ENCODE measurements at places on chromosomes 13 and 19.
A peak's percentile ranks its signal among the peaks of the same experiment; 100 is the strongest.

DNA sequence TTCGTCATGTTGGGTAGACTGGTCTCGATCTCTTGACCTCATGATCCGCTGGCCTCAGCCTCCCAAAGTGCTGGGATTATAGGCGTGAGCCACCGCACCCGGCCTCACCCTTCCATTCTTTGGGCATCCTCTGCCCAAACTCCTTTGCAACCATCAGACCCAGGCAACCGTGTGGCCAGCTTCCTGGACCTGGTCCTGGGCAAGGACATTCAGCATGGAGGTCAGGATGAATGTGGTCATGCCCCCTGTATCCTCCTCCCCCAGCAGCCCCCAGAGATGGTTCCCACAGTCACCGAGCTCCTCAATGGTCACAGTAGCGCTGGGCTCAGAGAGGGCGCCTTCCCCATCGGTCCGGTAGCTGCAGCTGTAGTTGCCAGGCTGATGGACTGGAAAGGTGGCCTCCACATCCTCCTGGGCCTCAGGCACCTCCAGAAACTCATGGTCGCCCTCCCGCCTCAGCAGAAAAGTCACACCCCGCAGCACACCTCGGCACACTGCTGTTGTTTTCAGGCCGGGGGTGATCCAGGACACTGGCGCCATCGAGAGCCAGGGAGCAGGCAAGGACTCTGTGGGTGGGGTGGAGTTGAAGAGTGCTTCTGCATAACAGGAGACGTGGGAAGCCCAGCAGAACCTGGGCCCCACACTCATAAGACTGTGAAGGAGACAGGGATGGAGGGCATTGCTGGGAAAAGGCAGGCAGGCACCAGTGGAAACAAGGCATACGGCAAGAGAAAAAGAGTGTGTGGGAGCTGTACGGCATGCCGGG is 1.1 kb downstream of the A1BG start:
- DNase-seq = no peak

DNA sequence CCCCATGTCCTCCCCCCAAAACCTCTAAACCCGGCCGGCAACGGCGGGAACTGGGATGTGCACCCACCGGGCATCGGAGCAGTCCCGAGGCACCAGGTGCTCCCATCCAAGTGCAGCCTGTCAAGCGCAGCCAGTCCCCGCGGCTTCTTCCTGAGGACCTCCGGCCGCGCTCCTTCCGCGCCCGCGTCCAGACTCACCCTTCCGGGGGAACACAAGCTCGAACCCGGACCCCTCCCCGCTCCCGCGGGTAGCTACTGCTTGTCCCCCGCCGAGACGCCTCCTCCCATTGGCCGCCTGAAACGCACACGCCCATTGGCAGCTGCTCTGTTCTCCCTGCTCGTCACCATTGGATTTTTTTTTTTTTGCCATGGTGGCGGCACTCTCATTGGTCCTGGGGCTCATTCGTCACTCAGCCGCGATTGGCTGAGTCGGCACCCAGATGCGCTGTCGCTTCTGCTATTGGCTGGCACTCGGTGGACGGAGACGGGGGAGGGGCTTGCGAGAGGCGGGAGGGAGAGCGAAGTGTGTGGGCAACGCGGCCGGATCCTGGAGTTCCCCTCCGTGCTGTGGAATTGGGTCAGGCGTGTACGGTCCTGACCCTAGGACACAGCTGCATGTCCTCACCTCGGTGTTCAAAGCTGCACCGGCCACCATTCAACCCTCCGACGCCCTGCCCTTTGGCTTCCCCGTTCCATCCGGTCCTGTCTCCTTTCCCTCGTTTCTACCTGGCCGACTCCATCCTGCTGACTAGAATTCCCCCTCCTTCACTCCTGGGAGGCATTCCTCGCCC is at the start of gene TYK2:
Gene TYK2 (minus strand): TSS at position 260 of the 790 bp plus-strand sequence. CDS start 2,166 bp downstream, outside the sequence.
- DNase-seq = peak; percentile 88

DNA sequence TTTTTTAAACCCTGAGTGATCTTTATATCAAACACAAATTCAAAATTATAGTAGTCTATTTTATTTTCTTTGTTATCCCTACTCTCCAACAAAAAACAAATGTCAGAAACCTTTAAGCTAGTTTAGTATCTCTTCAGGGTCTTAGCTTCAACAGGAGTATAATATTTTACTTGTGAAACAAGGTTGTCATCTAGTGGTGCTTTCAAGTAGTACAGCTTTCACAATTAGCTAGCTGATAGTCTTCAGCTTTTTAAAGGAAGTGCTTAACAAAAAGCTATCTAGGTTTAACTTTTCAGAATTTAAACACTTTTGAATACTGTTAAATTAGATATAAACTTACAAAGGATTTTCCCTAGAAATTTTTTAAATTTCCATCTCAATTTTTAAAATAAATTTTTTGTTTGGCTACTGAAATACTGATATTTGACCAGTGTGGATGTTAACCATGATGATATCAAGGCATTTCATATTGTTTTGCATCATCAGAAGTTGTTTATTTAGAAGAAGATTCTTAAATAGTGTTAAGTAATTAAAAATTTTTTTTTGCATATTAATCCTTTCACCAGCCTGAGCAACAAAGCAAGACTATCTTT is 34.2 kb downstream of the TDRD3 start:
- DNase-seq = no peak

DNA sequence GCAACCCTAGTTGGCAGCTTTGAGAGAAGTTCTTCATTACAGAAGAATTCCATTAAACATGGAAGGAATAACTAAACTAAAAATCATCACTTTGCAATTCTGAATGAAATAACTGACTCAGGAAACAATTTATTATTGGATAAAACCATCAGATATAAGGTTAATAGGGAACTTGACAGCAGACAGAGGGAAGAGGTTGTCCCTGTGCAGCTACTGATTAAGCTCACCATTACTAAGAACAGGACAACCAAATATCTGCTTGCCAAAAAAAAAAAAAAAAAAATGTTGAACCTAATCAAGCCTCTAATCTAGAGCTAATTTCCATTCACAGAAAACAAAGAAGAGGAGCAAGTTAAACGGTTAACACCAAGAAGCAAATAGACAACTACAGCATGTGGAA is 12.8 kb downstream of the N4BP2L2 start:
- no peak for DNase-seq

DNA sequence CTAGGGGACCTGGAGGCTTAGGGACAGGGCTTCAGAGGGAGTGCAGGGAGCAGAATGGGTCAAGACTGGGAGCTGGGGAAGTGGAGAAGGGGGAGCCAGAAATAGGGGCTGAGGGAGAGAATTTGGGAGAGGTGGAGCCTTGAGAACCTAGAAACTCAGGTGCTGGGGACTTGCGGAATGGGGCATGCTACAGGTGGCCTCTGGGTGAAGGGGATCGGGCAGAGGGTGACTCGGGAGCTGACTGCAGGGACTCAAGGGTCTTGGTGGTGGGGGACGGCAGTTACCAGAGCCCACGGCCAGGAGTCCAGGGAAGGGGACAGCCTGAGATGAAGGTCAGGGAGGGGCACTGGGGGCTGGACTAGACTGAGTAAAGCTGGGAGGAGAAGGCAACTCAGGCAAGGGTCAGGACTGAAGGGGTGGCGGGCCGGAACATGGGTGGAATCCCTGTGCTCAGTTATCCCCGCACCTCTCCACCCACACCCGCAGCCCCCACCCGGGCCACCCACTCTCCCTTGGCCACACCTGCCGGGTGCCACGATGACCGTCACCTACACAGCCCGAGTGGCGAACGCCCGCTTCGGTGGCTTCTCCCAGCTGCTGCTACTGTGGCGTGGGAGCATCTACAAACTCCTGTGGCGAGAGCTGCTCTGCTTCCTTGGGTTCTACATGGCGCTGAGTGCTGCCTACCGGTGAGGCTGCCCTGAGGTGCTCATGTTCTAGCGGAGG is 628 bp downstream of the BEST2 start:
- DNase-seq = no peak

- DNase-seq = no peak
These were observed 62.9 kb upstream of the KLHL1 start for GRCh38 chr13:70171151-70171550.

DNA sequence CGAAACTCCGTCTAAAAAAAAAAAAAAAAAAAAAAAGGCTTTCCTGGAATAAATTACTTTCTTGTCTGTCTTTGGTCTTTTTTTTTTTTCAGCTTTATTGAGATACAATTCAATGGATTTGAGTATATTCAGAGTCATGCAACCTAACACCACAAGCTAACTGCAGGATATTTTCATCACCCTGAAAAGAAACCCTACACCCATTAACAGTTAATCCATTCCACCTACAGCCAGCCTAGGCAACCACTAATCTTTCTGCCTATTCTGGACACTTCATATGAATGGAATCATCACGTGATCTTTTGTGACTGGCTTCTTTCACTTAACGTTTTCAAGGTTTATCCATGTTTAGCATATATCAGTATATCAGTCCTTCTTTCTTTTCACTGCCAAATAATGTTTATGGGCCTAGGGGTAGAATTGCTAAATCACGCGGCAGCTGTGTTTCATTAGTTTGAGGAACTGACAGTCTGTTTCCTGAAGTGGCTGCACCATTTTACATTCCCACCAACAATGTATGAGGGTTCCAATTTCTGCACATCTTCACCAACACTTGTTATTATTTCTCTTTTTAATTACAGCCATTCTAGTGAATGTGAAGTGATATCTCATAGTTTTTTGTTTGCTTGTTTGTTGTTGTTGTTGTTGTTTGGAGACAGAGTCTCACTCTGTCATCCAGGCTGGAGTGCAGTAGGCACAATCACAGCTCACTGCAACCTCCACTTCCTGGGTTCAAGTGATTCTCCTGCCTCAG is 19.9 kb downstream of the LRFN3 start:
- no peak for DNase-seq

DNA sequence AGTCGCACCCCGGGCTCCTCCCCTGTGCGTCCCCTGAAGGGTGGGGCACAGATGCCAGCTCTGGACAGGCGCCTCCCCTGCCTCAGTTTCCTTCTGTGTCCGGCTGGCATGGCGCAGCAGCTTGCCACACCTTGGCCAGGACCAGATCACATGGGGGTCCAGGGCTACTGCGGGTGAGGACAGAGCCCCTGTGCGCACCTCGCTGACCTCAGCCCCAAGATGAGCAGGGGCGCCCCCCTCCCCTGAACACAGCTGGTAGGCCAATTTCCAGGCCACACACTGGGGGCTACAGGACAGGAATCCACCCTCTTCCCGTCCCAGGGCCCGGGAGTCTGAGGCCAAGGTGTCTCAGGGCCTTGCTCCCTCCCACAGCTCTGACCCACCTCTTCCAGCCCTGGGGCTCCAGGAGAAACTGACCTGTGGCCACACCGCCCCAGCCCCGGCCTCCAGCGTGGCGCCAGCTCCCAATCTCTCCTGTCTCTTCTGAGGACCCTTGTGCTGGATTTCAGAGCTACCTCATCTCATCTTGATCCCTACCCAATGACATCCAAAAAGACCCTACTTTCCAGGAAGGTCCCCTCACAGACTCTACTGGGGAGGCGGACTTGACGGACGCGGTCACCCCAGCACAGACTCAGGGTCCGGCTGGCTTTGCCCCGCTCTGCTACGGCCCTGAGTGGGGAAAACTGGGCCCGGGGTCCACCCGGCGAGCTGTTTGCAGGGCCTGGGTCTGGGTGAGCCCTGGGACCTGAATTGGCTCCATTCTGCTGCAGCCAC is 28.2 kb downstream of the SBNO2 start:
- no peak for DNase-seq

GRCh38 chr13:79614250-79614918 is 133.4 kb downstream of the NDFIP2 start:
- DNase-seq = no peak

DNA sequence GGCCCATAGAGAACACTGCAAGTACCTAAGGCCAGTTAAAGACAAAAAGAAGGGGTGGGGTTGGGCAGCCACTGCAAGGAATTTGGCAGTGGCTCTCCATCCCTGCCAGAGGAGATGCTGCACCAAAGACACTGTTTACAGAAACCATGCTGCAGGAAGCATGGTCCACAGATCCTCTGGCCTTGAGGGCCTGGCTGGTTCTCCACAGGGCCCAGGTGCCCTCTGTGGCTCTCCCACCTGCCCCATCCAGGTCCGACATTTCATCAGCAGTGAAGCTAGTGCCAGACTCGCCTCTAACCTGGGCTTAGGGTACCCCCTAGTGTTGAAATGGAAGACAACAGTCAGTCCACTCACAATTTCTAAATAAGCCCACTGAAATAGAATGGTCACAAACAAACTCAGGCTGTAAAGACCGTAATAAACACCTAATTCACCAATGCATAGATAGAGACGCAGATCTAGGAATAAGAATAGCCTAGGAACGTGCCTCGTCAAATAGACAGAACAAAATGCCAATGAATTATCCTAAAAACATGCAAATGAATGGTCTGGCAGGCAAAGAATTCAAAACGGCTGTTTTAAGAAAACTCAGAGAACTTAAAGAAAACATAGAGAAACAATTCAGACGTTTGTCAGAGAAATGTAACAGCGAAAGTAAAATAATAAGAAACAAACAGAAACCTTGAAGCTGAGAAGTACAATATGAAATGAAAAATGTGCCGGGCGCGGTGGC is 23.3 kb downstream of the LYPD4 start:
- no peak for DNase-seq

GRCh38 chr19:16330368-16330801 is 5.8 kb downstream of the KLF2 start:
- DNase-seq = peak; percentile 83

GRCh38 chr19:12295191-12295590 is 508 bp upstream of the ZNF44 start:
- DNase-seq = no peak

DNA sequence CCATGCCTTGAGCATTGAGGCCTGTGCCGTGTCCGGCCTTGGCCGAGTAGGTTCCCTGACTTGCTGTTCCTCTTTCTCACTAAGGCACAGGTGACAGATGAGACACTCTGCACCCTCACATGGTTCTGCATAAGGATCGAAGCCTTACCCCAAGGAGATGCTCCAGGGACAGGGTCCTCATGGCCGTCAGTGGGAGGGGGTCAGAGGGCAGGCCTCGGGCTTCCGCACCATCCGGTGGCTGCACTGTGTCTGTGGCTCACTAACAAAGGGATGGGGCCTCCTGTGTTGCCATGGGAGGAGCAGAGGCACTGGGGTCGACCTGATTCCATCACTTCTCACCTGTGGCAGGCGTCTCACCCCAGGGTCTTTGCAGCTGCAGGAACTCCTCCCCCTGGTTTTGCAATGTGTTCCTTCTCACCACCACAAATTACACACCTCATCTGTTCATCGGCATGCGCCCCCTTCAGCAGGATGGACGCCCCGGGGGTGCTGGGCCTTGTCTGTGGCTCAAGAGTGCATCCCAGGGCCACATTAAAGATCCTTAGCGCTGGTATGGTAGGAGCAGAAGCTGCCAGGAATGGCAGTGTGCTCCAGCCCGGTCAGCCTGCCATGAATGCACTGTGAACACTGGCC is 113.3 kb upstream of the SOX1 start:
- no peak for DNase-seq

DNA sequence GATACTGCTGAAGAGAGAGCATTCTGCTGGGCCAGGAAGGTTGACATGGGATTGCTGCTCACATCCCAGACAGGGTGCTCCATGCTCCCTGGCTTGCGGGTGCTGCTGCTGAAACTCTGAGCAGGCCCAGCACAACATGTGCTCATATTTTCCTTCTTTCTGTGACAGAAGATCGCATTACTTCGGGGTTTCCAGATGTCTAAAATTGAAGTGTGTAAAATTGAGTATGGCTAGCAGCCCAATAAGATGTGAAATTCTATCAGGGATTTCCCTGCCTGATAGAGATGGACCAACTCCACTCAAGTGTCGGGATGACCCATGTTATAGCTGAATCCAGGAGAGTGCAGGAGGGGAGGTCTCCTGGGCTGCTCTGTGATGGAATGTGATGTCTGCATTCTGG is 55.6 kb upstream of the KL start:
- DNase-seq = no peak

GRCh38 chr13:114005206-114005724 is 31.4 kb upstream of the C13orf46 start:
- no peak for DNase-seq
